ENCODE measurements at places on chromosomes 6 and 20.

DNA sequence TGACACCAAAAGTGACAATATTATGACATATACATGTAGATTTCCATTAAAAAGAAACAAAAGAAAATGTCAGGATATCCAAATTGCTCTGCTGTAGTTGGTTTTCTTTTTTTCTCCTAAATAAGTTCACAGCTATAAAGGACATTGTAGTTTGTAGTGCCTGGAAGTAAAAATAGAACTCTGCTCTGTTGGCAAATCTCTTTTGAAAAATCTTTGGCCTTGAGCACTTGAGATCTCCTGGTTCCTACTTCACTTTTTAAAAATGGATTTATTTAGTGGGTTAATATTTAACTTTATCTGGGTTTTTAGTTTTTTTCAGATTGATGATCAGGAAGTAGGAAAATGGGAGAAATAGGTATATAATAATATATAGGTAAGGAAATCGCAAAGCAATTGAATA is 52.9 kb downstream of the AFDN start:
- DNase-seq: no peak
- no peak overlapping the region for H3K4me3 ChIP-seq
- no peaks in the 10 kb centered on the region for H3K27me3 ChIP-seq
- peaks cover 9% of the 10 kb centered on the region for H3K4me1 ChIP-seq

GRCh38 chr6:3484192-3484591 is 27.3 kb upstream of the SLC22A23 start:
- H3K27me3 ChIP-seq: peaks cover 49% of the 10 kb centered on the region
- H3K4me3 ChIP-seq: no peak overlapping the region
- DNase-seq: no peak
- peaks cover 4% of the 10 kb centered on the region for H3K4me1 ChIP-seq

DNA sequence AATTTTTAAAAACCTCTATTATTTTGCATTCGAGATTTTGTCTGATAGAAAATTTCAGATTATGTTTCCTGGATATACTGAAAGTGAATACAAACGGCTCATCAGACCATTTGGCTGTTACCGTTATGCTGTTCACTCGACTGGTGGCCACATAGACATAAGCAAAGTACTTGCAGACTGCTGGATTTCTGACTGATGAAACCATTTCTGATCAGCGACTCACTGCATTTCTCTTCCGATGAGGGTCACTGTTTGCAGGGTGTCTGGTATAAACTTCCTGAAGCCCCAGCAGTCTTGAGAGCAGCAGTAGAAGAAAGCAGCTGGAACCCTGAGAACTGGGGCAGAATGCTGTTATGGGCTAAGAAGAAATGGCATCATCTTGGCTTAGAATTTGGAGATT is 17.7 kb downstream of the SNX9 start:
- peaks cover 46% of the 10 kb centered on the region for H3K4me1 ChIP-seq
- no peak overlapping the region for H3K4me3 ChIP-seq
- peaks cover 2% of the 10 kb centered on the region for H3K36me3 ChIP-seq
- no peak for DNase-seq

- H3K4me1 ChIP-seq: peaks cover 15% of the 10 kb centered on the region
- no peak for DNase-seq
- peaks cover 63% of the 10 kb centered on the region for H3K27me3 ChIP-seq
- no peak within 1 kb of the TSS for H3K27ac ChIP-seq
- peaks cover 7% of the 10 kb centered on the region for H3K36me3 ChIP-seq
Observed at GRCh38 chr20:31869942-31870725, at the start of the genes DUSP15 and TTLL9. Gene DUSP15, minus strand, starts transcription at chr20:31870527. Its CDS starts 190 bp downstream, at chr20:31870337. Gene TTLL9, plus strand, starts transcription at chr20:31870634. Its CDS starts 493 bp downstream, at chr20:31871127.

- H3K36me3 ChIP-seq: no peaks in the 10 kb centered on the region
- no peak overlapping the region for H3K4me3 ChIP-seq
- no peak overlapping the region for H3K27ac ChIP-seq
- peaks cover 2% of the 10 kb centered on the region for H3K4me1 ChIP-seq
- H3K27me3 ChIP-seq: peaks cover 14% of the 10 kb centered on the region
Observed at GRCh38 chr6:152068622-152069261, 261.3 kb downstream of the ESR1 start.

- no peaks in the 10 kb centered on the region for H3K27me3 ChIP-seq
- H3K4me3 ChIP-seq: no peak overlapping the region
- peaks cover 10% of the 10 kb centered on the region for H3K36me3 ChIP-seq
Observed at GRCh38 chr20:13800728-13801134, 15.9 kb downstream of the NDUFAF5 start.

DNA sequence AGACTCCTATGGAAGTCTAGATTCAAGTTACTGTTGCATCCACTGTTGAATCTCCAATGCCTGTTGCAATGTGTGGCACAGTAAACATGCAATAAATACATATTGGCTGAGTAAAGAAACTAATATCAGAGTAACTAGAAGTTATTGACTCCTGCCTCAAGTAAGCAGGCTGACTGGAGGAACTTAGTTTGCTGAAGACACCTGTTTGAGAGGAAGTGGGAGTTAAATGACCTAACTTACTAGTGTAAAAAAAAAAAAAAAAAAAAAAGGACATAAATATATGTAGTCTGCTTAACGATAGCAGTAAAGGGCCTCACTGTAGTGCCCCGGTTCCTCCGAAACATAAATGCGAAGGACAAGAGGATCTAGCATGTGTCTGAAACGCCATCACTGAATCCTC is 249.8 kb upstream of the PRDM1 start:
- no peak overlapping the region for H3K27ac ChIP-seq
- peaks cover 5% of the 10 kb centered on the region for H3K4me1 ChIP-seq
- no peak for DNase-seq

DNA sequence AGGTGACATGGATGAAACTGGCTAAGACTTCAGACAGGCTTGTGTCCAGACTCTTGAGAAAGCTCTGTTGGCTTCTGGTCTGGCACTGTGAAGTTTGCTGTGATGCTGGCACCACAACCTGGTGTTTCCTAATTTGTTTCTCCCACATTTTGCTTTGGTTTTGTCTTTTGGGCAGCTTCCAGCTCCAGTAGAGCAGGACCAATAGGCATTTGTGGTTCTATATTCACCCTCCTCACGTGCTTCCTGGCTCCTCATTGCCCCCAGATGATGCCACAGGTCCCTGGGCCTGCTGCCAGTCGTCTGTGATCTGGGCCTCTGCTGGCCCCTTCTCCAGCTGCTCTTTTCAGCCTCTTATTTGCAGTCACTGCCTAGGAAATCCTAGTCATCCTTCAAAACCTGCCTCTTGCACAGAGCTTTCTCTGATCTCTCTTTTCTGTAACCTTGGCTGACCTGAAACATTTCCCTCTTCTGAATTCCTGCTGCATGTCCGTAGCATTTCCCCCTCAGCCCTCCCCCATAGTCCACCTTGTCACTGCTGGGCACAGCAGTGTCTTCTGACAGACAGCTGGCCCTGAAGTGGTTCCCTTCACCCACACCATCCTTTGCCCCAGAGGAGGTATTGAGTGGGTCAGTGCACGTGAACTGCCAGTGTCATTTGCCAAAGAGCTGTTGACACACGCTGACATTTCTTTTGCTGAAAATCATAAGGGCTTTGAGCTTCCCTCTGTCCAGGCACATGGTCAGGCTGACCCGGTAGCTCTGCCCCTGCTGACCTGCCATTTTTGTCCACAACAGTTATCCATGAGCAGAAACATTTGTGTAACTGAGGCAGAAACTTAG is 63.0 kb downstream of the PTPN1 start:
- DNase-seq: no peak
- peaks cover 11% of the 10 kb centered on the region for H3K36me3 ChIP-seq
- peaks cover 41% of the 10 kb centered on the region for H3K4me1 ChIP-seq
- H3K4me3 ChIP-seq: no peak overlapping the region

- peaks cover 3% of the 10 kb centered on the region for H3K36me3 ChIP-seq
- H3K27ac ChIP-seq: no peak overlapping the region
- H3K4me1 ChIP-seq: no peaks in the 10 kb centered on the region
- DNase-seq: no peak
- H3K4me3 ChIP-seq: no peak overlapping the region
Observed at GRCh38 chr20:1861996-1862662, 33.1 kb upstream of the SIRPA start.

GRCh38 chr20:52972965-52973819 is 1.0 kb downstream of the TSHZ2 start:
- peaks cover 8% of the 10 kb centered on the region for H3K36me3 ChIP-seq
- peak overlapping the region; percentile 92 for H3K27ac ChIP-seq
- peak; percentile 28 for DNase-seq
- peak overlapping the region; percentile 92 for H3K4me3 ChIP-seq

DNA sequence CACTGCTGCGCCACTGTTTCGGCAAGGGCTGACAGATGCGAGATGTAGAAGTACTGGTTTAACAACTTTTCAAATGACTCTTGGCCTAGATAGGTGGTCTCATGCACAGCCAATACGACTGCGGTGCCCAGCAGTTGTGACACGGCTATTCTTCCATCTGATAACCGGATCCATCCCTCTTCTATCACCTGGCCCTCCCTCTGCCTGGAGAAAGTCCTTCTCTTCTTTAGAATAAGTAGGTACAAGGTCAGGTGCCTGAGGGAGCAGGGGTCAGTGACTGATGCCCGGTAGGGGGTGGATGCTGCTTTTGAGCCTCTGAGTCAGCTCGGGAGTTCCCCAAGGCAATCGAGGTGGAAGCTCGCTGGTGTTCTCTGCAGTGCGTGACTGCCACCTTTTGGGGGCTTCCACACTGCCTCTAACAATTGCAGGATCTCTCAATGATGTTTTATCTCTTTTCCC is 166.8 kb upstream of the GRIK2 start:
- H3K36me3 ChIP-seq: no peaks in the 10 kb centered on the region
- H3K27ac ChIP-seq: no peak overlapping the region
- no peaks in the 10 kb centered on the region for H3K27me3 ChIP-seq

GRCh38 chr6:111692327-111693164 is 86.9 kb upstream of the TRAF3IP2 start:
- H3K27me3 ChIP-seq: no peaks in the 10 kb centered on the region
- peak overlapping the region; percentile 92 for H3K27ac ChIP-seq
- no peak for DNase-seq
- peak overlapping the region; percentile 39 for H3K4me3 ChIP-seq
- H3K36me3 ChIP-seq: peaks cover 27% of the 10 kb centered on the region

DNA sequence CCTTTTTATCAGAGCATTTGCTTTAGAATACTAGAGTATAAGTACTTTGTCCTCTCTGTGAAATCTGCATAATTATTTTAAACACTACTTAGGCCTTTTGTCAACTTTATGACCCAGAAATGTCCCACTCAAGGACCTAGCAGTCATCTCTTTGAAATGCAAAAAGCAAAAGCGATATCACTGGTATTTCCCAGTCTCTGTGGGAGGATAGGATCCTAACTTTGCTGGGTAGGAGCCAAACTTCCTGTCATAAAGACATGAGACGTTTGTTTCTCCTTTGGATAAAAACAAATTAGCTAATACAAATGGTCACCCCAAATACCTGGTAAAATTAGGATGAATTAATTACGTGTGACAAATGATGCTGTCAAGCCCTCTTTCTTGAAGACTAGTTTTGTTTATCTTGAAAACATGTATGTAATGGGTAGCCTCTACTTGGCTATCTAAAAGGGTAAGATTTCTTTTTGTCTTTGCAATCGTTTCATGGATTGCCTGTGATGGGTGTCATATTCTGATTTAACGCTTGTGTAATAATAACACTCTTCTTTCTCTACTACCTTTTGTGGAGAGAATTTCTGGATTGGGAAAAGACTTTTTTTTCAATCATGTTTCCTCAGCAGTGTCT is 36.2 kb downstream of the DCDC2 start:
- no peak overlapping the region for H3K4me3 ChIP-seq
- DNase-seq: no peak
- no peaks in the 10 kb centered on the region for H3K4me1 ChIP-seq
- no peak overlapping the region for H3K27ac ChIP-seq
- H3K36me3 ChIP-seq: no peaks in the 10 kb centered on the region
- peaks cover 36% of the 10 kb centered on the region for H3K27me3 ChIP-seq

GRCh38 chr20:63703976-63704748 is 3.6 kb downstream of the ARFRP1 start:
- H3K36me3 ChIP-seq: peaks cover 2% of the 10 kb centered on the region
- peaks cover 23% of the 10 kb centered on the region for H3K4me1 ChIP-seq
- H3K27me3 ChIP-seq: no peaks in the 10 kb centered on the region
- DNase-seq: no peak

- peaks cover 28% of the 10 kb centered on the region for H3K27me3 ChIP-seq
- no peaks in the 10 kb centered on the region for H3K36me3 ChIP-seq
- no peak overlapping the region for H3K4me3 ChIP-seq
- H3K27ac ChIP-seq: no peak overlapping the region
- no peak for DNase-seq
- H3K4me1 ChIP-seq: no peaks in the 10 kb centered on the region
Observed at GRCh38 chr20:9602847-9603183, 88.4 kb downstream of the LAMP5 start.

GRCh38 chr6:137820952-137821351 is 46.1 kb upstream of the TNFAIP3 start:
- H3K27me3 ChIP-seq: no peaks in the 10 kb centered on the region
- no peak overlapping the region for H3K4me3 ChIP-seq
- no peak for DNase-seq
- peak overlapping the region; percentile 100 for H3K27ac ChIP-seq
- H3K36me3 ChIP-seq: no peaks in the 10 kb centered on the region

DNA sequence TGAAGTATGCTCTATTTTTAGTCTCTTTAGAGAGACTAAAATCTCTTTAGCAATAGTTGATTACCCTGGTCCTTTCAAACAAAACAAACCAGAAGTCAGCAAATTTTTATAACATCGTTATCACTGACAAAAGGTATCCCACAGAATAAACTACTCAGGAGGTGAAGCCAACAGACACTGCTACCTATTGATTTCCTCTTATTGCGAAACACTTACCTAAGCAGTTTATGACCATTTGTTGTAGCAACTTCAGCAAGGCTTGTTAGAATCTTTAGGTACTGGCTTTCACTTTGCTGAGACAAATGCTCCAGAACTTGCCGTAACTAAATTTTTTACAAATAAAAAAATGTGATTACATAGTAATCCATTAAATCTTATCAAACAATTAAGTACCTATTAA is 64.4 kb downstream of the HACE1 start:
- no peaks in the 10 kb centered on the region for H3K27me3 ChIP-seq
- H3K4me1 ChIP-seq: no peaks in the 10 kb centered on the region
- no peak overlapping the region for H3K4me3 ChIP-seq
- DNase-seq: no peak
- H3K27ac ChIP-seq: no peak overlapping the region

DNA sequence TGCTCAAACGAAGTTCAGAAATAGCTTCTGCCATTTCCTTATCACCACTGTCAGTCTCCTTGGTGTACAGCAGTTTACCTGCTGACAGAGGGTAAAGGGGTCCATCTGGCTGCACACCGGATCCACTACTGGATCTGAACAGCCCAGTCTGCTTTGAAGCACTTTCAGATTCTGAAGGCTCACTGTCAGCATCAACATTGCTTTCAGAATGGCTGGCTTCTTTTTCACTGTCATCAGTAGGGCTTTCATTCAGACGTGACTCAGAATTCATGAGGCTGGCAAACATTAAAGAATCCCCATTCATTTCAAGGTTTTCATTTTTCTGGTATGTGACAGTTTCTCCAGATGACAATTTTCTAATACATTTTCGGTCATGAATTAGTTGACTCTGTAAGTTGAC is 21.0 kb upstream of the PNISR start:
- no peak overlapping the region for H3K4me3 ChIP-seq
- no peaks in the 10 kb centered on the region for H3K27me3 ChIP-seq
- H3K36me3 ChIP-seq: peaks cover 5% of the 10 kb centered on the region
- no peak overlapping the region for H3K27ac ChIP-seq
- peaks cover 2% of the 10 kb centered on the region for H3K4me1 ChIP-seq

DNA sequence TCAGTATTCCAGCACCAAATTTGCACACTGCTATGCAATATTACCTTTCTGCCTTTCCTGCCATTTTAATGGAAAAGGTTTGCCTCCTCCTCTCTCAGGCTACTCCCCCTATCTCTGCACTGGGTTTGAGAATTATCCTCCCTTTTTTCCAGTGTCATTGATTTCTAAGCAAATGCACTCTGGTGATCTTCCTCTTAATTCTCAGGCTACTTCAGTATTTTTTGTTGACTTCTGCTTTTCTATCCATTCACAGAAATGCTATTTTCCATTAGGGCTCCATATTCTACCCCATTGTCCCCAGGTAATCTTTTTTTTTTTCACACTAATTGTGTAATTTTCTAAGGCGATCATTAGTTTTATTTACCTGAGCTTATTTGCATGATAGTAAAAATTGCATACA is 144.0 kb downstream of the GJA1 start:
- no peaks in the 10 kb centered on the region for H3K27me3 ChIP-seq
- no peaks in the 10 kb centered on the region for H3K36me3 ChIP-seq
- no peak for DNase-seq

Measured in T-helper 17 cell (primary cell).